Lower leg skin (tissue), 4 donors: ENCODE measurements at places on chromosomes 11 and 22. TPM values are rescaled to one million over a fixed set of nuclear protein-coding genes. Genes with fewer than 3 reads are reported as not detected.

Gene TPH1
- total RNA-seq: 1.9 TPM

Gene SLC25A45
- total RNA-seq: 4.9 TPM

Gene P2RX6
- 0.52 TPM for total RNA-seq

Gene CEP126
- 5.2 TPM for total RNA-seq

Gene ABCC8
- 0.34 TPM for total RNA-seq

Gene HEPACAM
- 1.9 TPM for total RNA-seq

Gene OR1S2
- not detected for total RNA-seq

Gene ZNF280A
- not detected for total RNA-seq

Gene GAB4
- 0.61 TPM for total RNA-seq

Gene OR8H3
- total RNA-seq: not detected

Gene GSTP1
- total RNA-seq: 1,126 TPM

Gene PMM1
- total RNA-seq: 60.4 TPM

Gene SPINDOC
- total RNA-seq: 5.3 TPM

Gene MRGPRX3
- not detected for total RNA-seq

Gene PLEKHA7
- total RNA-seq: 35.1 TPM

Gene SCGB1C1
- not detected for total RNA-seq

Gene CRYBA4
- not detected for total RNA-seq

Gene YPEL1
- total RNA-seq: 2.5 TPM

Gene OR5D14
- total RNA-seq: not detected

Gene MEI1
- total RNA-seq: not detected

Gene KRTAP5-7
- total RNA-seq: not detected

Gene UBQLN3
- not detected for total RNA-seq

Gene WBP2NL
- total RNA-seq: 2.0 TPM

Gene MS4A12
- total RNA-seq: not detected

Gene BDNF
- total RNA-seq: 1.5 TPM

Gene TRIM51
- total RNA-seq: not detected

Gene RPS6KB2
- 264 TPM for total RNA-seq

Gene XKR3
- total RNA-seq: not detected

Gene CYP2R1
- 26.9 TPM for total RNA-seq

Gene TEX54
- total RNA-seq: not detected

Gene A4GALT
- 4.5 TPM for total RNA-seq

Gene MS4A15
- not detected for total RNA-seq

Gene EMID1
- 2.8 TPM for total RNA-seq

Gene FAM89B
- total RNA-seq: 62.7 TPM

Gene PGGHG
- 6.7 TPM for total RNA-seq

Gene ANGPTL5
- total RNA-seq: 0.84 TPM

Gene SLC25A17
- total RNA-seq: 20.6 TPM

Gene SYT13
- total RNA-seq: not detected

Gene C11orf52
- 6.2 TPM for total RNA-seq

Gene CCDC87
- total RNA-seq: 0.29 TPM

Gene DTX4
- total RNA-seq: 1.2 TPM

Gene HBE1
- not detected for total RNA-seq

Gene FAM181B
- 0.15 TPM for total RNA-seq

Gene RBM4B
- 9.6 TPM for total RNA-seq

Gene MIOX
- not detected for total RNA-seq

Gene BRSK2
- total RNA-seq: not detected

Gene APOL6
- 3.8 TPM for total RNA-seq

Gene DKK3
- total RNA-seq: 103 TPM

Gene CD82
- total RNA-seq: 47.1 TPM

Gene TMPRSS5
- total RNA-seq: 1.1 TPM

Gene CCDC90B
- 29.8 TPM for total RNA-seq

Gene LIF
- 6.9 TPM for total RNA-seq

Gene SEPTIN5
- total RNA-seq: 193 TPM

Gene OR5T1
- total RNA-seq: not detected

Gene NELL1
- total RNA-seq: 0.13 TPM

Gene KCNJ11
- 6.5 TPM for total RNA-seq

Gene CABP4
- total RNA-seq: not detected
